AG09309 (cell line): ENCODE measurements at places on chromosomes 6 and 20.

DNA sequence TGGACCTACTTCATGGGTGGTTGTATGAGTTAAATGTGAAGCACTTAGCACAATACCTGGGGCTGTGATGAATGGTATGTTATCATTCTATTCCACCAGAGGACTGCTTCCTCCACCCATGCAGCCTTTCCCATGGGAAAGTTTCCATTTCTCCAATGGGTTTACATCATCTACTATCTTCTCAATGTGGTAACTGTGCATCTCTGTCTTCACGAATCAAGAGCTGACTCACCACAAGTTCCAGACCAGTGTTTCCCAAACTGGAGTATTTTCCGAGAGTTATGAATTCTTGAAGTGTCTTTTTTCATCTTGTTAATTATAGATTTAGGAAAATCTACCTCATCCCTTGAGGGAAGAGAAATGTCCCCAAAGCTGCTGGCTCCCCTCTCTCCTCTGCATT is 182.8 kb downstream of the UNC5CL start:
- DNase-seq = peak; percentile 24

DNA sequence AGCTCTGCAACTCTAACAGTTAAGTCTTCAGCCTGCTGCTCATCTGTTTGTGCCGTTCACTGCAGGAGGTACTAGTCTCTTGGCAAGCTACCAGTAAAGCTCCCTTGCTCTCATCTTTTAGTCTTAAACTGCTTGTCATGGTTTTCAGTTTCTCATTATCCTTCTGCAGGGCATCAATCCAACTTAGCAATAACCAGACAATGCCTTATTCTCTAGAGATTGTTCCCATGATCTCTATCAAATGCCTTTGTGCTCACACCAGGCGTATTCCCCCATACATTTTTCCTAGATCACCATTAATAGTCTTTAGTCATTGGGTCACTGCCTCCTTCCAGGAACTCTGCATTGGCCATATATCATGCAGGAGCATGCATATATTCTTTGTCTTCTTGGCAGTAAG is 171.3 kb downstream of the GRM1 start:
- no peak for DNase-seq

- no peak for DNase-seq
Observed at GRCh38 chr6:14759976-14760672, 485.7 kb upstream of the JARID2 start.

DNA sequence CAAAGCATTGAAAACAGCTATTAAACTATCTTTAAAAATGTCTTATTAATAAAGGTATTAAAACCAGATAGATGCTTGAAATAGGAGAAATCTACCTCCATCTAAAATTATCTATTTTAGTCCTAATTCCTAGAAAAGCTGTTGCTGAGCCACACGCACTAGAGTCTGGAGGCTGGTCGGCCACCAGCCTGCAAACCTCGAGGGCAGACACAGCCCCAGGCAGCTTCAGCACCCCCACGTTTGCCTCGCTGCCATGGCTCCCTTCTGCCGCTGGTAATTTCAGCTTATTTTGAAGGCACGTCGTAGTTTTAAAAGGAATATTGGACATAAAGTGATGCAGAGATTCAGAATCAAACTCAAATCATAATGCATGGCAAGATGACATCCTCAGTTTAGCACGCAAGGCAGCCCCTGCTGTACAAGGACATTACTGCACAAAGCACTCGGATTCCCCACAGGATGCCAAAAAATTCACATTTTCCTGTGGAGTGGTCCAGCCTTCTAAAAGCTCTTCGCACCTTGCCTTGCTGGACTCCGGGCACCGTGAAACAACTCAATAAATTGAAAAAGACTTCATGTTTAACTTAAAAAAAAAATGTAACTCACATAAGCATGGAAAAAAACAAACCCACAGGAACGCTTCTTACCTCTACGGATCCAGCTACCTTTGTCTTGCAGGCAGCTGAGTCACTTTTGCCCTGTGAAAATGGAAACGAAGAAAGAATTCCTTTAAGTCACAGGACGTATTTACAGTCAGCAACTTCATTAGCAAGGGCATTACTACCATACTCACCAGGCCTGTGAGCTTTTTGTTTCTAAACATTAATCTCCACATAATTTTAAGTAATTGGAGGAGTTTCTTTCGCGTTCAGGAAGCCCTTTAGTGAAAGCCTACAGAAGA is 143.4 kb upstream of the RPS6KA2 start:
- DNase-seq = no peak

GRCh38 chr6:159806021-159806458 is 6.0 kb downstream of the PNLDC1 start:
- DNase-seq = no peak

- DNase-seq = no peak
Observed at GRCh38 chr6:11279284-11279689, 46.8 kb upstream of the NEDD9 start.

DNA sequence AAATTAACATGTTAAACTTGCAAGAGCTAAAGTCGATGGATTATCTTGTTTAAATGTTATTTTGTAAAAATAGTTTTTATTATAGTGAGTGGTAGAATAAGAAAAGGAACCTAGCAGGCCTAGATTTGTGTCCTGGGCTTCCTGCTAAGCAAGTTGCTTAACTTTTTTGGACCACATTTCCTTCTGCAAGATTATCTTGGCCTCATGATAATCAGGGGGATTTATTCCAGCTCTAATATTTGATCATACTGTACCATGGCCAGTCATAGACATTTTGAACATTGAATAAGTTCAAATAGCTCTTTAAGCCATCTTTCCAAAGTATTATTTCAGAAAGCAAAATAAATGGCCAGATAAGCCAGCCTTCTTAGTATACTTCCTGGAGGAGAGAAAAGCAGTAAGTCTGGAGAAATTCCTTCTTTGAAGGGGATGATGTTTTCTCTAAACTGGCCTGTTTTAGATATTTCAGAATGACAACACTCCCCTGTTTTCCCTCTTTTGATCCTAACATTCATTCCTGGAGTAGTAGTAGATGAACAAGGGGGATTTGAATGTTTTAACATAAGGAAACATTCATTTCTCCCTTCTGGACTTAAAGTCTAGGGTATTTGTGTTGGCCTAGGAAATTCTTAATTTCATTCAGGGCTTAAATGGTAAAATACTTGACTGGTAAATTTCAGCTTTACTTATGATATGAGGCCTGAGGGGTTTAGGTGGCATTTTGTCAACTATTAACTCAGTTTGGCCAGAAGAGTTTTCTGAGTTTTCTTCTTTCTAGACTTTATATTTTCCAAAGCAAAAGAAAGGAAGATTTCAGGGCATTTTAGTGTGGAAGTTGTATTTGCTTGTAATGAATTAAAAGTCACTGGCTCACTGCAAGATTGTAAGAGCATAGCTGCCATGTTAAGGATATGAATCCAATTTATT is 108.8 kb upstream of the SCGN start:
- no peak for DNase-seq

DNA sequence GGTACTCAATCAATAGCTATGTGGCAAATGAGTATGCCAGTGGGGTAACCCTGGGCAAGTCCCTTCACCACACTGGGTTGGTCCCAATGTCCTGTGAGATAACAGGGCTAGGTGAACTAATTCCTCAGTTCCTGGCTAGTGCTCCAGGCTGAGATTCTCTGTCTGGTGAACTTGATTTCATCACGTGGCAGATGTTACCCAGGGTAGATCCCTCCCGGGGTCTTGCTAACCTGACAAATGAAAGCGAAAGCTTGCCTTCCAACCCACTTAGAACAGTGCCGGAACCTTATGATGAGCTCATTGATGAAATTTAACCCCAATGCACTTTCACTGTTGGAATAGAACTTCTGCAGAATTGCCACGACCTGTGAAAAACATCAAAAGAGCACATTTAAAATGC is 6.6 kb upstream of the ANKRD60 start:
- DNase-seq = no peak

GRCh38 chr6:162177746-162178145 is 549.8 kb downstream of the PRKN start:
- no peak for DNase-seq

DNA sequence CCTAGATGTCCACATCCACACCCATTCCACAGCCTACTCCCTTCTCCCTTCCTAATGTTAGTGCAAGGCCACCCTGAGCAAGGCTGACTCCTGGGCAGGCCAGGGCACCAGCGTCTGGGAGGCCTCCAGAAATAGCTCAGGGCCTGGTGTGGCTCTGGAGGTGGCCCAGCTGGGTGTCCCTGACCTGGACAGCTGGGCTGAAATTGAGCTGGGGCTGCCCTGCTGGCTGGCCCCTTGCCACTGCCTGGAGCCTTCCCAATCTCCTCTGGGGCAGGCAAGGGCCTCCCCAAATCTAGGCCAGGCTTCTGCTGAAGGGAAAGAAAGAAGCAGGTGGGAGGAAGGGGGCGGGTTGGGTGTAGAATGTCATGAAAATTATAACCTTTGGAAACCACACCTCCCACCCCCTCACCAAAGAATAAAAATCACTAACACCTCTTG is 2.1 kb downstream of the FAM110A start:
- DNase-seq = no peak

GRCh38 chr6:16754876-16755275 is 6.4 kb downstream of the ATXN1 start:
- no peak for DNase-seq

GRCh38 chr6:24909241-24910216 is 26.2 kb downstream of the RIPOR2 start:
- no peak for DNase-seq

- no peak for DNase-seq
Observed at GRCh38 chr6:140537211-140537610, 1162.8 kb upstream of the CITED2 start.

- DNase-seq = no peak
Observed at GRCh38 chr6:107563694-107564588, 74.0 kb downstream of the SOBP start.

DNA sequence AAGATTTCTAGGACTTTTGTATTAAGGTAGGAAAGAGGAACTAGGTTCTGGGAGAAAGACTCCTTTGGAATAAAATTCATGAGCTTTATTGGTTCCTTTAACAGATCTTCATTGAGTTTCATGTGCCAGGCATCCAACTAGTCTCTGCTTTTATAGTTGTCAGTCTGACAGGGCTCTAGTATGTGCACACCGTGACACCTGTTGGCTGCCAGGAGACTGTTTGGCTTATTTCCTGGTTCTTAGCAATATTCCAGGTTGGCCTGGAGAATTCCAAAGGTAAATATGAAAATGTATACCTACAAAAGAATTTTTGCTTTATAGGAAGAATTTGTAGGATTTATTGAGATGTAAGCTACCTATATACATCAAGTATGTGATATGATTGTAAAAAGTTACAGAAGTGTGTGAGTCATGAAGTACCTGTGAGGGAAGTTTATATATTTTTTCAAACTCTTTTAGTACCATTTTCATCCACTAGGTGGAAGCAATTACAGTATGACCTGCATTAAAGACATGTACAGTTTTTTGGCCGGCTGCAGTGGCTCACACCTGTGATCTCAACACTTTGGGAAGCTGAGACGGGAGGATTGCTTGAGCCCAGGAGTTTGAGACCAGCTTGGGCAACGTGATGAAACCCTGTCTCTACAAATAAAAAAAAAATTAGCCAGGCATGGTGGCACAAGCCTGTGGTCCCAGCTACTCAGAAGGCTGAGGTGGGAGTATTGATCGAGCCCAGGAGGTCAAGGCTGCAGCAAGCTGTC is 35.2 kb downstream of the NDUFAF5 start:
- DNase-seq = peak; percentile 20

GRCh38 chr20:8940326-8940725 is 128.6 kb upstream of the PLCB4 start:
- no peak for DNase-seq

DNA sequence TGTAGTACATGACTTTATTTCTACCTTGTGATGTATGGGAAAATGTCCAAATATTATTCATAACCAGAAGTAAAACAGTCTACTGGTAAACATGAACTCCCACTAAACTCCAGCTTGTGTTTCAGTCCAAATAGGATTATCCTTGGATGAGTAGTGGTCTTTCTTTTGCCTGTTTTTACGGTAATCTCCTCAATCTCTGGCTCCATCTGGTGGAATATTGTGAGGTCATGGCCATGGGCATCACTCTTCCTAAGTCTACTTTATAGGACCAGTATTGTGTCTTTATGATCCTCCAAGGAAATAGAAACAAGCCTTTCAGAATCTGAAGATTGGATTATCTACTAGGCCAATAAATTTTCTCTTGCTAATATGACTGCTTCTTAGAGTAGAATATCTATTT is 505.0 kb downstream of the BMP2 start:
- DNase-seq = no peak

- DNase-seq = no peak
Observed at GRCh38 chr6:160348223-160349019, at the start of gene SLC22A3. Gene SLC22A3, plus strand, starts transcription at chr6:160348378. Its CDS starts 42 bp downstream, at chr6:160348420.

GRCh38 chr20:6831461-6831860 is 64.0 kb downstream of the BMP2 start:
- no peak for DNase-seq

DNA sequence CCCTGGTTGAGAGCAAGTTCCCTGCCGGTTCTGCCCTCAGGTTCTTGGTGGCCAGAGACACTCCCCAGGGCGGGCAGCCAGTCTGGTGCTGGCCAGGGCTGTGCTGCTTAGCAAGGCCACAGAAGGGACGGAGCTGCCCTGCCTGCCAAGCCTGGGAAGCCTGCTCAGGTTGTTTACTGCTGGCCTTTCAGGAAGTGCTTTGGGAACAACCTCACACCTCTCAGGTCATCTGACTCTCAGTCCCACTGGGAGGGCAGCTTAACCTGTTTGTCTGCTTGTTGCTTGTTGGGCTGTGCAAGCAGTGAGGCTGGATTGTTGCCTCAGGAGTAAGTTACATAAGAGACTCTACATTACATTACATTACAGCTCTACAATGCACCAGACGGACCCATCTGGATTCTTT is 75.8 kb upstream of the AFDN start:
- no peak for DNase-seq

GRCh38 chr6:135490381-135490780 is 7.2 kb downstream of the AHI1 start:
- DNase-seq = no peak

- no peak for DNase-seq
Observed at GRCh38 chr20:17427638-17428037, 103.5 kb downstream of the BFSP1 start.

DNA sequence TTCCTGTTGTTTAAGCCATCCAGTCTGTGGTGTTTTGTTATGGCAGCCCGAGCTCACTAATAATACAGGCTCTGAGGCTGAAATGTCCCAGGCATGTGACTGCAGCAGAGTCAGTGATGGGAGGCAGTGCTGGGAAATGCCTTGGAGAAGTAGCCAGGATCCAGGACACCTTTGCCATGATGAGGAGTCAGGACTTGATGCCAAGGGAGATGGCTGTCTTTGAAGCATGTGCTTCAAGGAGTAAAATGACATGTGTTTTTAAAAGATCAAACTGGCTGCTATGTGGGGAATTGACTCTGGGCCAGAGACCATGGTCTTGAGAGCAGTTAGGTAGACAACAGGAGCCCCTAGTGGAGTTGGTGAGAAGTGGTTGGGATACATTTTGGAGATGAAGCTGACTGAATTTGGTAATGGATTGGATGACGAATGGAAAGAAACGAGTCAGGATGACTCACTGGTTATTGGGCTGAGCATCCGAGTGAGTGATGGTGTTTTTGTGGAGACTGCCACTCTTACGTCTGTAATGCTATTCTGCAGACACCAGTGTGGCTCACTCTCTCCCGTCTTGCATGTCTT is 322.2 kb downstream of the PLCB1 start:
- peak; percentile 48 for DNase-seq
